ENCODE measurements at places on chromosomes 16 and 17. TPM values are rescaled to one million over a fixed set of nuclear protein-coding genes. Genes with fewer than 3 reads are reported as not detected.

G6PC1 gene
- total RNA-seq = not detected

SEPTIN1 gene
- 0.45 TPM for total RNA-seq

GRCh38 chr17:81400154-81400977 is 5.1 kb downstream of the BAHCC1 start:
- H3K36me3 ChIP-seq = no peaks in the 10 kb centered on the region
- DNase-seq = peak; percentile 57
- H3K4me3 ChIP-seq = peak overlapping the region; percentile 61
- no peaks in the 10 kb centered on the region for H3K27me3 ChIP-seq
- H3K4me1 ChIP-seq = peaks cover 18% of the 10 kb centered on the region

TVP23A gene
- total RNA-seq = not detected

- no peak overlapping the region for H3K4me3 ChIP-seq
- H3K4me1 ChIP-seq = peaks cover 9% of the 10 kb centered on the region
- no peak overlapping the region for H3K27ac ChIP-seq
Observed at GRCh38 chr16:85999778-86000177, 100.8 kb downstream of the IRF8 start.

GRCh38 chr17:17382971-17383370 is 79.8 kb downstream of the NT5M start:
- H3K36me3 ChIP-seq = no peaks in the 10 kb centered on the region
- H3K4me3 ChIP-seq = no peak overlapping the region
- no peak overlapping the region for H3K27ac ChIP-seq
- no peak for DNase-seq

- peaks cover 15% of the 10 kb centered on the region for H3K4me1 ChIP-seq
- H3K4me3 ChIP-seq = no peak overlapping the region
- H3K36me3 ChIP-seq = no peaks in the 10 kb centered on the region
- DNase-seq = peak; percentile 17
- no peak overlapping the region for H3K27ac ChIP-seq
Observed at GRCh38 chr17:27247071-27247957, 46.6 kb upstream of the WSB1 start.

SMTNL2 gene
- total RNA-seq = 0.23 TPM

- no peaks in the 10 kb centered on the region for H3K27me3 ChIP-seq
- no peak overlapping the region for H3K27ac ChIP-seq
- DNase-seq = peak; percentile 16
- no peaks in the 10 kb centered on the region for H3K36me3 ChIP-seq
- H3K4me1 ChIP-seq = no peaks in the 10 kb centered on the region
- no peak overlapping the region for H3K4me3 ChIP-seq
Observed at GRCh38 chr16:24906199-24906808, 60.5 kb downstream of the SLC5A11 start.

SUMO2 gene
- 433 TPM for total RNA-seq

HS3ST6 gene
- total RNA-seq = not detected

OTOP2 gene
- total RNA-seq = not detected

GRB2 gene
- total RNA-seq = 92.9 TPM

DNA sequence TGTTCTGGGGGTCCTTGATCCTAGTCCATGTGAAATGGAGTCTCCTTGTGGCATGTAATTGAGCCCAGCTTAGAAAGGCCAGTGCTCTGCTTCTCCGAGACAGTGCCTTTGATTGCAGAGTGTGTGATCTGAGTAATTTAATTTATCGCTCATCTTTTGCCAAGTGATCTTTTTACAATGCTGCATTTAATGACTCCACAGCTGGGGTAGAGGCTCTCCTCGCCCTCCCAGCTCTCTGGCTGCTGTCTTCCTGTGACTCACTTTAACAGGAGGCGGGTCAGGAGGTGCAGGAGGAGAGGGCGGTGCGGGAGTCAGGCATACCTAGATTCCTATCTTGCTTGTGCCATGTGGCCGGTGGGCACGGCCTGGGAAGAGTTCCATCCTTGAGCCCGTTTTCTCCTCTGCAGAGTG is 113.4 kb upstream of the FOXF1 start:
- peak overlapping the region; percentile 44 for H3K4me3 ChIP-seq
- peak overlapping the region; percentile 94 for H3K27ac ChIP-seq
- H3K4me1 ChIP-seq = peaks cover 27% of the 10 kb centered on the region
- H3K36me3 ChIP-seq = no peaks in the 10 kb centered on the region
- no peaks in the 10 kb centered on the region for H3K27me3 ChIP-seq
- DNase-seq = peak; percentile 76

DNA sequence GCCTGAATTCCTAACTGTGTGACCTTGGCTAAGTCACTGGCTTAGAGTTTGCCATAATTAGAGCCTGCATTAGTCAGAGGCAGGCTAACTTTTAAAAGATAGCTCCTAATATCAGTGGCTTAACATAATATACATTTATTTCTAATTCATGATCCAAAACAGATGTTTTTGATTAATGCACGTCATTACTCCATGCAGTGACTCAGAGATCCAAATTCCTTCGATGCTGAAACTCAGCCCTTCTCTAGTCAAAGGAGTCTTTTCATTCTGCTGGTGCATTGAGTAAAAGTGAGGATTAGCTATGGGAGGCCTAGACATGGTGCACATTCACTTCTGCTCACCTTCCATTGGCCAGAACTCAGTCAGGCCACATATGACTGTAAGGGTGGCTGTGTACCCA is 49.8 kb downstream of the IRX3 start:
- no peak overlapping the region for H3K4me3 ChIP-seq
- no peaks in the 10 kb centered on the region for H3K36me3 ChIP-seq
- no peaks in the 10 kb centered on the region for H3K27me3 ChIP-seq

GRCh38 chr16:79752396-79752795 is 151.9 kb upstream of the MAF start:
- H3K27ac ChIP-seq = no peak overlapping the region
- no peak for DNase-seq
- no peaks in the 10 kb centered on the region for H3K4me1 ChIP-seq
- H3K36me3 ChIP-seq = no peaks in the 10 kb centered on the region
- H3K4me3 ChIP-seq = no peak overlapping the region
- H3K27me3 ChIP-seq = no peaks in the 10 kb centered on the region

DNA sequence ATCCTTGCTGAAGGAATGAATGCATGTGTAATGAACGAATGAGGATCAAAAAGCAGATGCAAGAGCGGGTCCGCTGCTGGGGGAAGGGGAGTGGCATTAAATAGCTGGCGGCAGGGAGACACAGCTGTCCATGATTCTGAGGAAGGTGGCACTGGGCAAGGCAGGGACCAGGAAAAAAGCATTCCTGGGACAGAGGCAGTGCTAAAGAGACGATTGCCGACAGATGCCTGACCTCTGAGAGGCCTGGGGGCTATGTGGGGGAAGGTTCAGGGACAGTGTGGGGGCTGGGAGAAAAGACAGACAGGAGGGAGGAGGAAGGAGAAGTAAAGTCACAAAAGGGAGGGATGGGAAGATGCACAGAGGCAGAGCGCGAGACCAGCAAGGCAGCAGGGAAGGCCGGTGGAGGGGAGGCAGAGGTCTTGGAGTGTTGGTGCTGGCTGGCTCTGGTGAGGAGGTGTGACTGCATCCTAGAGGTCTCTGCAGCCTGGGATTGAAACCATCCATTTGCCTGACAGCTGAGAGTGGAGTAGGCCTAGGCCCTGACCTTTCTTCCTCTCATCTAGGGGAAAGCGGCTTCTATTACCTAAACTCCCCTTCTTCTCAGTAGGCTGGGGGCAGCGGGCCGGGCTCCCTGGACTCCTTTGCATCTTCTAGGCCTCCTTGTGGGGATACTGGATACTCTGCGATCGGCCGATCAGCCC is 109.9 kb downstream of the SDK2 start:
- no peak overlapping the region for H3K27ac ChIP-seq
- H3K4me3 ChIP-seq = no peak overlapping the region
- no peaks in the 10 kb centered on the region for H3K27me3 ChIP-seq
- no peaks in the 10 kb centered on the region for H3K36me3 ChIP-seq
- no peaks in the 10 kb centered on the region for H3K4me1 ChIP-seq

All from SJCRH30 (cell line).